Airway epithelial cell (primary cell): ENCODE measurements at places on chromosomes 12 and 14. TPM values are rescaled to one million over a fixed set of nuclear protein-coding genes. Genes with fewer than 3 reads are reported as not detected.

IFNG-AS1 gene
- not detected in 2 replicates for total RNA-seq

CELA1 gene
- total RNA-seq, result not detected in 2 replicates

PARPBP gene
- total RNA-seq, result 5.8 and 10.5 TPM in 2 replicates

CMTM5 gene
- total RNA-seq, result not detected in 2 replicates

PROX2 gene
- total RNA-seq, result not detected in 2 replicates
